ENCODE measurements at places on chromosomes 1 and 21.

- DNase-seq = no peak
Measured at GRCh38 chr1:103931891-103932290, 182.2 kb downstream of the AMY1C start.

- no peak for DNase-seq
Measured at GRCh38 chr1:229947968-229948367, 119.1 kb upstream of the GALNT2 start.

- DNase-seq = no peak
Measured at GRCh38 chr1:87787551-87787950, 458.9 kb downstream of the LMO4 start.

GRCh38 chr1:69138172-69138571, 429.6 kb upstream of the LRRC7 start:
- no peak for DNase-seq

GRCh38 chr1:232283864-232284263, 346.1 kb downstream of the SIPA1L2 start:
- DNase-seq = no peak

DNA sequence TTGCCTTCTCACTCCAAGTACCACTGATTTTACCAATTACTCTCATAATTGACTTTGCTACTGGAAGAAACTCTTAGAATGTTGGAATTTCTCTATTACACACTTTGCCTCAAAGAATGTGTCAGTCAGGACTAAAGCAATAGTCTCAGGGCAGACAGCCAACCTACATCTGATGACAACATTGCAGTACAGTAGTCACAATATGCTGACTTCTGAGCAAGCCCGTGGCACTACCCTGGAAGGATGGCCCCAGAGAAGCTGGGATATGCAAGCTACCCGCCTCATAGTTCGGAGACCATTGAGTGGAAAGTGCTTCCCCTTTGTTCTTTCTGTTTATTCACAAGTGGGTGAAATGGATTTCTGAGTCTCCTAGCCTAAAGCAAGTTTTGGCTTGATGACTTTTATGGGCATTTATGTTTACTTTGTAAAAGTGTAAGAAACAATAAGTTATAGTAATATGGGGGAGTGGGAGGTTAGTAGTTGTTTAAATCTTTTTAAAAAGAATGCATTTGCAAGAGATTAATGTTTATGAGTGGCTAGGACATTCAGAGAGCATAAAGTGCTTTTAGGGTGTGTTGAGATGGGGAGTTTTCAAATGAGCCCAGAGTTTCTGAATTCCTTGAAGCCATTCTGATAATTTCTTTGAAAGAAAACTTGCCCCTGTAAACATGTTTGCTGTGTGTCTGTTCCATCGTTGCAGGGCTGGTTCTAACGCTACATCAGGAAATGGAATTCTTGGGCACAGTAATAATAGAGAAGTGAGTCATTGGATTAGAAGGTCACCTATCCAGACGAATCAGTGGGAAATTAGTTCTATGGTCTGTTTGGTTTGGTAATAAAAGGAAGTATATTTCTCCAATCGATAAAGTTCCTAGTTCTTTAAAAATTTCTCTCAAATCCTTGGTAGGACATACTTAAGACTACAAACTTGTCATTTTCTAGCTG, 63.8 kb downstream of the LMO4 start:
- no peak for DNase-seq

- no peak for DNase-seq
Measured at GRCh38 chr1:188027613-188028012, 1198.9 kb downstream of the PLA2G4A start.

- peak; percentile 42 for DNase-seq
Measured at GRCh38 chr1:36553591-36554322, 71.0 kb upstream of the CSF3R start.

DNA sequence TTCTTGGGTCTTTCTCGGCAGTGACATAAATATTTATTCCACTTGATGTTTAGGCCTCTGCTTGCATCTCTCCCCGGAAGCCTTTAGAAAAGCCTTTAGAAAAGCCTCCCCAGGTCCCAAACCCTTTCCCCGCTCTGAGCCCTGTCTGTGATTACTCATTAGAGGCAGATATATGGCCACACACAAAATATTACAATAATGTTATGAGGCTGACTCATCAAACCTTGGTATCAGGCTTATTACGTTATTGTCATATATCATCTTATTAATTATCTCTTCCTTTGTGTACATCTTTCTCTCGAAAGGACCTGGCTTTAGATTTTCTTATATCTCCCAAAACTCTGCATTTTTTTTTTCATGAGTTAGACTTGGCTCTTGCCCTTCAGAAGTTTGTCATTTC, 69.5 kb downstream of the FGGY start:
- DNase-seq = no peak
